Spinal cord (tissue), 10 donors: ENCODE measurements at places on chromosomes 7 and 10. TPM values are rescaled to one million over a fixed set of nuclear protein-coding genes. Genes with fewer than 3 reads are reported as not detected.

The RAMP3 gene
- 12.4 TPM for polyA plus RNA-seq

The SHOC2 gene
- 52.4 TPM for polyA plus RNA-seq

The PDK4 gene
- polyA plus RNA-seq = 22.5 TPM

The ZNF107 gene
- polyA plus RNA-seq = 8.7 TPM

The HOXA5 gene
- polyA plus RNA-seq = 171 TPM

The MRLN gene
- 2.8 TPM for polyA plus RNA-seq

The CALML3 gene
- polyA plus RNA-seq = 0.08 TPM

The TEX47 gene
- not detected for polyA plus RNA-seq

The RNF32 gene
- 3.8 TPM for polyA plus RNA-seq

The STRIP2 gene
- polyA plus RNA-seq = 16.4 TPM

The LRIT1 gene
- polyA plus RNA-seq = not detected

The PNPLA8 gene
- polyA plus RNA-seq = 41.8 TPM

The HUS1 gene
- polyA plus RNA-seq = 16.8 TPM

The CRTAC1 gene
- polyA plus RNA-seq = 65.6 TPM

The PSD gene
- polyA plus RNA-seq = 151 TPM

The FOXP2 gene
- polyA plus RNA-seq = 15.6 TPM

The NPSR1 gene
- not detected for polyA plus RNA-seq

The CFAP69 gene
- 11.3 TPM for polyA plus RNA-seq

The PAPOLB gene
- polyA plus RNA-seq = 0.16 TPM

The ZNF775 gene
- 19.1 TPM for polyA plus RNA-seq

The STEAP2 gene
- polyA plus RNA-seq = 8.3 TPM

The STK17A gene
- polyA plus RNA-seq = 17.4 TPM

The EBLN1 gene
- not detected for polyA plus RNA-seq

The SPACDR gene
- 12.0 TPM for polyA plus RNA-seq

The RPA3 gene
- polyA plus RNA-seq = 30.7 TPM

The HOXA2 gene
- polyA plus RNA-seq = 17.7 TPM

The SAMD9L gene
- polyA plus RNA-seq = 6.6 TPM

The NXPH1 gene
- polyA plus RNA-seq = 56.3 TPM

The DNAJC12 gene
- 25.4 TPM for polyA plus RNA-seq

The TBX20 gene
- not detected for polyA plus RNA-seq

The CALU gene
- 86.8 TPM for polyA plus RNA-seq

The SLC18A3 gene
- 17.0 TPM for polyA plus RNA-seq

The SH2D4B gene
- 0.35 TPM for polyA plus RNA-seq

The WNT16 gene
- 2.8 TPM for polyA plus RNA-seq

The SORBS1 gene
- polyA plus RNA-seq = 102 TPM

The FAM20C gene
- polyA plus RNA-seq = 58.8 TPM

The GRK5 gene
- polyA plus RNA-seq = 24.2 TPM

The ACTR3C gene
- polyA plus RNA-seq = 2.9 TPM

The TAS2R41 gene
- not detected for polyA plus RNA-seq

The HSPA12A gene
- polyA plus RNA-seq = 68.3 TPM
